Type B pancreatic cell (in vitro differentiated cells): ENCODE measurements at places on chromosomes 13 and 19. TPM values are rescaled to one million over a fixed set of nuclear protein-coding genes. Genes with fewer than 3 reads are reported as not detected.

Gene ZNF568
- total RNA-seq = 7.0 and 10.5 TPM in 2 replicates

Gene ZNF528
- total RNA-seq = 21.8 and 31.0 TPM in 2 replicates

Gene LGI4
- total RNA-seq = 0.21 and 2.2 TPM in 2 replicates

Gene GAS6
- total RNA-seq = 42.9 and 102 TPM in 2 replicates

- no peak for DNase-seq
Measured at GRCh38 chr13:19834704-19835103, 28.7 kb downstream of the ZMYM5 start.

GRCh38 chr13:48576448-48577010 is 43.6 kb upstream of the RCBTB2 start:
- no peak for DNase-seq

GRCh38 chr19:39407410-39407659 is 688 bp downstream of the ZFP36 start:
- DNase-seq = no peak

- DNase-seq = no peak
Measured at GRCh38 chr13:27797228-27797624, 4.9 kb downstream of the GSX1 start.

DNA sequence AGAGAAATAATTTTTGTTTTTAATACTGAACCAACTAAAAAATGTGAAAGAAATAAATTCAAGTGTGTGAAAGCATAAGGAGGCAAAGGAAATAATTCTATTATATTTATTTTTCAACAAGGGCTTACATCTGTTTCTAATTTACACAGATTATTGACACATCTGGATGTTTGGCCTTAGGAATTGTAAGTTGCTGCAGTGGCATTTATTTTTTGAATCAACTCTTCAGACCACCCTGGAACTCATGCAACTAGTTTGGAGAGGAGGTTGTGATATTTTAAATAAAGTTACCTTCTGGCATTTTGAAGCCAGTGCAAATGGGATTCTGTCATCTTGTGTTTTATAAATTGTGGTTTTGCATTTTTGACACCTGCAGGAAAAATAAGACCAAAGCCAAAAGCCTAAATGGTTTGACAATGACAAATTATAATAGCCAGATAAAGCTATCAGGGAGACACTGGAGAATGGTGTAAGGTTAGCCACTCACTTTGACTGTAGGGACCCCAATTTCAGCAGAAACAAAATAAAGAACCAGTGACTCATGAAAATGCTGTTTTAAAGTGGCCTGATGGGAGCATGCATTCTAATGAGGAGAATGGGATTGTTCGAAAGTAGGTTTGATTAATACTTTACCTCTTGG is 192.9 kb downstream of the KLF5 start:
- DNase-seq = no peak

DNA sequence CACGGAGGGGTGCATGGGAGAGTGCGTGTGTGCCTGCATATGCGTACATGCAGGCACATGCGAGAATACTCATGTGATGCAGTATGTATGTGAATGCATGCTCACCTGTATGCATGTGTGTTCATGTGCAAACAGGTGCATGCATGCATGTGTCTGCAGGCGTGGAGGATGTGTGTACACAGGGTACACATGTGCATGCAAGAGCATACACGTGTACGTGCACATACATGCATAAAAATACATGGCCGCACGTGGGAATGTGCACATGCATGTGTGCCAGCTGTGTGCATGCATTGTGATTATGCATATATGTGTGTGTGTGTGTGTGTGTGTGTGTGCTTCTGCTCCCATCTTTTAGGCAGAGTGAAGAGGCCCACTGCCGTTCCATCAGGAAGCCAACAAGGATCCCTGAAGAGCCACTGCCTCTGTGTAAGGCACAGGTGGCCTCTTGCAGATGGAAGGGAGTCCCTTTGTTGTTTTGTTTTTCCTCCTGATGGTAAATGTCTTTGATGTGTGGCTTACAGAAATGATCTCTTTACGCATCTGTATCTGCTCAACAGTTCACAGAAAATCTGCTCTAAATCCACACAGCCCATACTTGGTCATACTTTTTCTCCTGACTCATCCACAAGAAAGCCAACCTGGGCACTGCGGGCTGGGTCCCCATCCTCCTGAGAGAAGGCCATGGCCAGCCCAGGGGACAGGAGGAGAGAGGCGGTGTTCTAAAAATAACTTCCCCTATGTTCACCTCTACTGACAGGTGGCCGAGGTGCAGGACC is 50.7 kb downstream of the KLF2 start:
- DNase-seq = no peak
